ENCODE measurements at places on chromosomes 12 and 14. TPM values are rescaled to one million over a fixed set of nuclear protein-coding genes. Genes with fewer than 3 reads are reported as not detected.

- no peak overlapping the region for H3K4me3 ChIP-seq
- H3K27me3 ChIP-seq = no peaks in the 10 kb centered on the region
- DNase-seq = no peak
- no peaks in the 10 kb centered on the region for H3K36me3 ChIP-seq
- H3K27ac ChIP-seq = no peak overlapping the region
Observed at GRCh38 chr14:63795532-63795931, 57.3 kb upstream of the SYNE2 start.

DNA sequence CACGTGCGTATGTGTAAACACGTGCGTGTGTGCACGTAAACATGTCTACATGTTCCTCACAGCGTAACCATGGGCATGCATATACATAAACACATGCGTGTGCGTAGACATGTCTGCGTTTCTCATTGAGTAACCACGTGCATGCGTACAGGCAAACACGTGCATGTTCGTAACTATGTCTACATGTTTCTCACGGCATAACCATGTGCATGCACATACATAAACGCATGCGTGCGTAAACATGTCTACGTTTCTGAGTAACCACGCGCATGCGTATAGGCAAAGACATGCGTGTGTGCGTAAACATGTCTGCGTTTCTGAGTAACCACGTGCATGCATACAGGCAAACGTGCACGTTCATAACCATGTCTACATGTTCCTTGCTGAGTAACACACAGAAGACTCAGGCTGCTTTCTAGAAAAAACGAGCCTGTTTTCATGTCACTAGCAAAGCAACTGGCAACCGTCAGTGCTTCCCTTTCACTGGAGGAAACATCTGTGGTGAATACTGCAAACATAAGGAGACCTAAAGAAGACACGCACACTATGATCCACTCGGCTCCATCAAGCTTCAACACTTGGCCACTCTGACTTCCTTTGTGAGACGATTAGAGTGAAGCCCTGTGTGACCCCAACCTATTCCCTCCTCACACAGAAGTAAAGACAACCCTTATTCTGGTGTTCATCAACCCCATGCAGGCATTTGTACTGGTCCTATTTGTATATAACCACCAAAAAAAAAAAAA is 28.8 kb downstream of the POLE start:
- H3K27me3 ChIP-seq = no peaks in the 10 kb centered on the region
- H3K27ac ChIP-seq = no peak overlapping the region
- no peaks in the 10 kb centered on the region for H3K4me1 ChIP-seq
- no peak overlapping the region for H3K4me3 ChIP-seq
- H3K36me3 ChIP-seq = peaks cover 75% of the 10 kb centered on the region
- no peak for DNase-seq

PLEKHH1 gene
- 6.0 TPM for total RNA-seq

SP7 gene
- not detected for total RNA-seq

- H3K4me3 ChIP-seq = no peak overlapping the region
Observed at GRCh38 chr14:97432586-97432985, 635.4 kb downstream of the VRK1 start.

TIMELESS gene
- 14.0 TPM for total RNA-seq

TIGAR gene
- 44.0 TPM for total RNA-seq

Measured in MCF 10A (cell line).